AG04449 (cell line): ENCODE measurements at places on chromosomes 13 and 19.

DNA sequence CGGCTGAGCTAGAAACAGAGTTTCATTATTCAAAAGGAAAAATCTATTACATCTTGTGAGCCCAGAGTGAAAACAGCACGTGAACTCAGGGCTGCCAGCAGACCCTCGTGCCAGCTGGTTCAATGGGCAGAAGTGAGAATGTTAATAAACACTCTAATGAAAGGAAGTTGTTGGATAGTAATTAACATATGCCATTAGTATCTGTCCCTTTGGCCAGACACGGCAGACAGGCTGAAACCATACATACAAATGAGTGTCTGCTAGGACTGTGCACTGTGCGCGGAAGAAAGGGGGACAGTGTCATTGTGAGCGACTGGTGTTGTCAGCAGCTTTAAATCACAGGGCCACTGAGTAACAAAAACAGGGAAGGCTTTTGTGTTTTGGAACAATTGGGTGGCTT, 121.9 kb upstream of the TSC22D1 start:
- DNase-seq = no peak

DNA sequence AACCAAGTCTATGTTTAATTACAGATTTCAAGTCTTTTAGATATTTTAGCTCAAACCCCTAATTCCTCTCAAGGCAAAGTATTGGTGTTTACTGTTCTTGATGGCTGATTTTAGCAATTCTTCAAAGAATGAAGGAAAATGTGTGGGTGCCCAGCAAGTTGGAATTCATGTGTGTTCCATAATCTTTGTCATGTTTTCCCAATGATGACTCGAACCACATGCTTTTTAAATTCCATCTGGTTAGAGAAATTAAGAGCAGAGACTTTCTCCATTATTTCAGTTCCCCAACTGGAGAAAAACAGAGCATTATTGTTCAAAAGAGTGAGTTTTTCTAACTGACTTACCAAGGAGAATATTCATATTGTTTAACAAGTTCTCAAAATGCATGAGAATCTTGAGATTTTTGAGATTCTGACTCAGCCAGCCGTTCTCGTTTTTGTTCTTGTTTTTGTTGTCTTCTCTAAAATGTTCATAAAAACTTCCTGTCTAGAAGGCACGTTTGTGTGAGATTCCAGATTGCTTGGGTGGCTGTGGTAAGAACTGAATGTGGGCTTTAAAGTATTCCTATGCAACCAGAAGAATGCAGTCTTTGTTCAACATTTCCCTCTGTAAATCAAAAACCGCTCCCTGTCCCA, 404.7 kb downstream of the IRS2 start:
- peak; percentile 71 for DNase-seq

- no peak for DNase-seq
These were observed 7.9 kb downstream of the VASP start for GRCh38 chr19:45515081-45515624.

GRCh38 chr13:114174529-114174961, 4.5 kb upstream of the CFAP97D2 start:
- DNase-seq = no peak

DNA sequence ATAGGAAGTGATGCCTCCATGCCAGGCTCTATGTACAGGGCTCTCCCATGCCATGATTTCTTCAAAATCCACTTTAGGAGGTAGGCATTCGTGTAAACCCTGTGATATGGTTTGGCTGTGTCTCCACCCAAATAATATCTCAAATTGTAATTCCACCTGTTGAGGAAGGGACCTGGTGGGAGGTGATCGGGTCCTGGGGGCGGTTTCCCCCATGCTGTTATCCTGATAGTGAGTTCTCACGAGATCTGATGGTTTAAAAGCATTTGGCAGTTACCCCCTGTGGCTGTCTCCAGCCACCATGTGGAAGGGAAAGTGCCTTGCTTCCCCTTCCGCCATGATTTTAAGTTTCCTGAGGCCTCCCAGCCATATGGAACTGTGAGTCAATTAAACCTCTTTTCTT, 8.1 kb downstream of the SARS2 start:
- DNase-seq = no peak

DNA sequence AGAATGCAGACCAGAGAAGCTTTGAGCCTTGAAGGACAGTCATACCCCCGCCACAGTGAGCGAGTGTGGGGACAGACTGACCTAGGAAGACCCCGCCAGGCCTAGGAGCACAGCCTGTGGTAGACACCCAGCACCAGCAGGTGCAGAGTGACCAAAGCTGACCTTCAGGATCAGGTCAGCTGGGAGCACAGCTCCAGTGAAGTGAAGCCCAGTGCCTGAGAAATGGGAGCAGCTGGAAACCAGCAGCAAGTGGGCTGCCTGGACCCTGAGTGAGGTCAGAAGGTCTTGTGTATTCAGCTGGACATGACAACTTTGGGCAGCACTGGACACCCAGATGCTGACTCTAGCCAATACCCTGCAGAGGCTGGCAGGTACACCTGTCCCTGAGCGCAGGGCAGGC, 268.9 kb downstream of the TEX29 start:
- DNase-seq = no peak

DNA sequence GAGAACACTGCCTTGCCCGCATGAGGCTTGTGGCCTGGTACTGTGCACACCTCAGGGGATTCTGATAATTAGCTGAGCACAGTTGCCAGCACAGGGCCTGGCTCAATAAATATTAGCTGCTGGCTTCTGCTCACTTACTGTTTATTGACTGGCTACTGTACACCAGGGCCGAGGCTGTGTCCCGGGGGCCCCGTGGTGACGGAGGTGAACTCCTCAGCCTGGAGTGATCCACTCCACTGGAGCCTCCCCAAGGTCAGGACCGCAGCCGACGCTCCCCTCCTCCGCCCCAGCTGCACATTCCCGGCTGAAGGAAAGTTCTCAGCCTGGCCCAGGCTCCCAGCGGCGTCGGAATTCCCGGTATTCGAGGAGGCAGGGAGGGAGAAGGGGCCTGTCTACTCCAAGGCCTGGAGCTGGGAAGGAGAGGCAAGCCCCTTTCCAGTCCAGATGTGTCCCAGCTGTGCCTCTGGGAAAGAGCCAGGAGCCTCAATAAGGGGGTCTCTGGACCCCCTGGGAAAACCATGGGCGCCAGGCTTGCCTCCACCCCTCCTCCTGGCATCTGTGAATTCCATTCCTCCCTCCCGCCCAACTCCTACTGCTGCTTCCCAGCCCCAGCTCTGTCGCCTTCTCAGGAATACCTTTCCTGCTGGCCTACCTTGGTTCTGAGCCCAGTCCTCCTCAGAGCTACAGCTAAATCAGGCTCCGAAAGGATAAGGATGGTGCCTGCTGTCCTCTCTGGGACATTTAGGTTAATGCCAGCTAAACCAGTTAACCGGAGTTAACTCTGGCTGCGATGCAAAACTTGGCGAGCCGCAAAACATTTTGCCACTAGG, 7.3 kb downstream of the RPS16 start:
- DNase-seq = no peak

- no peak for DNase-seq
These were observed 11.1 kb downstream of the PEX11G start for GRCh38 chr19:7477758-7478157.

DNA sequence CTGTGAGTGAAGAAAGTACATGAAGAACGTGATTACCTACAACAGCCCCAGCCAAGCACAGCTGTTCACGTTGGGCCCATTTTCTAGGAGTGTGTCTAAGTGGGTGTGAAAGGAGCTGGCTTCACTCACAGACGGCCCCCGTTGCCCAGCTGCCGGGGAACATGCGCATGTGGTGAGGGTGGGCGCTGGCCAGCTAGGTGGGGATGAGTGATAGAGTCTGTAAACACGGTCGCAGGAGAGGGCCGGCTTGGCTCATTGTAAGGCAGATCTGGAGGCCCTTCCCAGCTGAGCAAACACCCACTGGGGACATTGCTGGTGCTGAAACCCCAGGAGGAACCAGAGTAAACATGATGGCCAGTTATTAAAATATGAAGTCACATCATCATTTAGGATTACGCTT, 160.5 kb downstream of the TEX29 start:
- no peak for DNase-seq

DNA sequence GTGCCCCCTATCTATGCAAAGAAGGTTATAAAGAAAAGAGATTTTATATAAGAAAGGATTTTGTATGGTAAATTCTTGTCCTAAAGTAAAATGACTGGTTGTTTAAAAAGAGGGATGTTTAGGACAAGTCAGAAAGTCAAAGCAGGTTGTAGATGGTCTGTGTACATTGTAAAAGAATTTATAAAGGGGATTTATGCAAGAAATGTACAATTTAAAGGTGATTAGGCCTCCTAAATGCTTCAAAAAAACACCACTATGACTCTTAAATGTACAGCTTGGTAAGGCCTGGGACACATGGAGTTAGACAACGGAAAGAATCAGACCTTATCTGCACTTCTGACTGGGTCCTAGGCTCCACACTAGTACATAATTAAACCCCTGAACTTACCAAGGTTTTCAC, 19.3 kb upstream of the C13orf42 start:
- no peak for DNase-seq

DNA sequence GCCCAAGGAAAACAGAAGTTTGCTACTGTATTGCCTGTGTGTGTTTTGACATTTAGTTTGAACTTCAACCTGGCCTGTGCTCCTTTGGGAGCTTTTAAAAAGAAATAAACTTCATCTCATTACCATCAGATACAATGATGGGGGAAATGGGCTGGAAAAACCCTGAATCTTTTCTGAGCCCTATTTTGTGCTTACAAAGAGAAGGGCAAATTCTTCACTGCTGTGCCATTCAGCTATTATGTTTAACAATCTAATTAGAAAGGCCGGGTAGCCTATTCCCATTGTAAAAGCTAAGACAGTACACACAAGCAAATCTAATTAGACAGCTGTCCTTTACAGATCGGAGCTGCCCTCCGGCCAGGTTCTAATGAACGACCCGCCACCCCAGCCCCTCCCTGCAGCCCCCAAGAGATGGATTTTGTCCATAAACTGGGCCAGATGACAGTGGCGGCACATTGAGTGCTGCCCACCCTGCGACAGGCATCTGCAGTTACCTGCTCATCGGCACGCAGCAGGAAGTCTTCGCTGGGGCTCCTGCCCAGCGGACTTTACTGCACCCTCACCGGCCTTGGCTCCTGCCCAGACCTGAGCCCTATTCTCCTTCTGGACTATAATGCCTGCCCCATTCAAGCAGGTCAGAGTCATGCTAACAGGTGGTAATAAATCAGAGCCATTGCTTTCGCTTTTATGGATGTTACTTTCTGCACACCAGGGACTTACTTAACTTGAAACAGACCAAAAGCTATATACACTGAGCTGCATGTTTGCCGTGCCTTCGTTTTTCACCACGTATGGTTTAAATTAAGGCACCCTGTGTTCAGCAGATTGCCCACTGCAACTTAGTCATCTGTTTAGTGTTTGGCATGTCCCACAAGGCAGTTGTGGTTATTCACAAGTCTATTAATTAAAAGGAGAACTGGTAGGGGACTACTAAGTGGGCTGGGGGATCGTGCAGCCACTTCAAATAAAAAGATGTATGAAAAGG, 549.6 kb downstream of the FGF9 start:
- DNase-seq = no peak

DNA sequence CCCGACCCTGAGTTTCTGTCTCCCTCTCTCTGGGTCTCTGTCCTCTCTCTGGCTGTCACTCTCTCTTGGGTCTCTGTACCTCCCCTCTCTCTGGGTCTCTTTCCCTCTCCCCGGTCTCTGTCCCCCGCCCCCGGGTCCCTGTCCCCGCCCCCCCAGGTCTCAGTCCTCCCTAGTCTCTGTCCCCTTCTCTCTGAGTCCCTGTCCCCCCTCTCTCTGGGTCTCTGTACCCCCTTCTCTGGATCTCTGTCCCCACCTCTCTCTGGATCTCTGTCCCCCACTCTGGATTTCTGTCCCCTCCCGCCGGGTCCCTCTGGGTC, 2.3 kb upstream of the FTL start:
- no peak for DNase-seq
